Stimulated activated CD4-positive, alpha-beta T cell treated with anti-CD3 and anti-CD28 coated beads, Interleukin-1b, Interleukin-23, amount 100 ng/mL, for 4 hours (primary cell): ENCODE measurements at places on chromosomes 6 and 20.

GRCh38 chr20:48212806-48213509, 427.7 kb upstream of the SULF2 start:
- DNase-seq, result no peak

DNA sequence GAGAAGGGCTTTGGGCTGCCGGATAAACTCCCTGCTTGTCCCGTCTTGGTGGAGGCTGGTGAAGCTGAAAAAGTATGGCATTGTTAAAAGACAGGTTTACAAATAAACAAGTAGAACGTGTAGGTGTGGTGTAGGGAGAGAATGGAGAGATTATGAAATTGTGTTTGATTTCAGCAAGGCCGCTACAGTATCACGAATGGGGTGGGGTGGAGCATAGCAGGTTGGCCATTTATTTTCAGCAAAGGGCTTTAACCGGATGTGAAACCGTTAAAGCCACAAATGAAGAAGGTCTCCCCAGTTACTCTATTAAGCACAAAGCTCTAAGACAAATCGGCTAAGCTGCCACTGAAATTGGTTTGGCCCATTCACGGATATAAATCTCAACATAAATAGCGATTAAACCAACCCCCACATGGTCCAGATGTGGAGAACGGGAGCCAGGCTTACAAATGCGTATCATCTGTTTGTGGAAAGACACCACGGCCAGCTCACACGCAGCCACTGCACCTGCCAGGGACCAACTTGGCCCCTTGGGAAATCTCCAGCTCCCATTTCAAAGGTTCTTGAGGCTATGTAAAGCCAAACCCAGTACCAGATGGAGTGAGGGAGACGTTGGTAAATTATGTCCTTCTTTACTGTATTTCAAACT, 94.0 kb downstream of the ZMYND8 start:
- no peak for DNase-seq

DNA sequence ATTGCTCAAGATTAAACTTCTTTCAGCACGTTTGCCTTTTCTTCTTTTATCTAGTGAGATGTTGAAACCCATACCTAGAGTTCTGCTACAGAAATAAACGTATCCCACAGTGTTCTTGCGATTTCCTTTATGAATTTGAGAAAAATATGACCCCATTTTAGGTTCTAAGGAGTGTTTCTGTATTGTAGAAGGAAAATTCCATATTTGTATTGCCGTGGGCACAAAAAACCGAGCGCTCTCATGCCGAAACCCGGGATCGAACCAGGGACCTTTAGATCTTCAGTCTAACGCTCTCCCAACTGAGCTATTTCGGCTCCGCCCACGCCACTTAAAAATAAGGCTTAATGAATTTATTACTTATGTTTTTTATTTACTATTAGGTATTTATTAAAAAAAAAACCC, 23.7 kb downstream of the ZNF311 start:
- peak; percentile 66 for DNase-seq

DNA sequence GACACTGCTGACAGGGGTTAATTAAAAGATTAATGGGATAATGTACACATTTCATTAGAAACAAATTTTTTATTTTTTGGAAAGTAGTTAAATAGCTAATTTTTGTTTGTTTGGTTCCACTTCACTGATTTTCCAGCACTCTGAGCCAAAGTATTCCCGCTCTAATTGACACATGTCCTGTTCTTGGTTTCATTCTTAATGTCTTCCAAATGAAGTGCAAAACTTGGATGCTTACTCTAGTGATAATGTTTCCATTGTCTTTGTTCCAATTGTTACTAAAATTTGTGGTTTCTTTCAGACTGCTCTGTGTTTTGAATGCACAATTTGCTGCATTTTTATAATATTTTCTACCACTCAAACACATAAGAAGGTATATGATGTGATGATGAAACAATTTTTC, 794.3 kb downstream of the PHF3 start:
- no peak for DNase-seq

DNA sequence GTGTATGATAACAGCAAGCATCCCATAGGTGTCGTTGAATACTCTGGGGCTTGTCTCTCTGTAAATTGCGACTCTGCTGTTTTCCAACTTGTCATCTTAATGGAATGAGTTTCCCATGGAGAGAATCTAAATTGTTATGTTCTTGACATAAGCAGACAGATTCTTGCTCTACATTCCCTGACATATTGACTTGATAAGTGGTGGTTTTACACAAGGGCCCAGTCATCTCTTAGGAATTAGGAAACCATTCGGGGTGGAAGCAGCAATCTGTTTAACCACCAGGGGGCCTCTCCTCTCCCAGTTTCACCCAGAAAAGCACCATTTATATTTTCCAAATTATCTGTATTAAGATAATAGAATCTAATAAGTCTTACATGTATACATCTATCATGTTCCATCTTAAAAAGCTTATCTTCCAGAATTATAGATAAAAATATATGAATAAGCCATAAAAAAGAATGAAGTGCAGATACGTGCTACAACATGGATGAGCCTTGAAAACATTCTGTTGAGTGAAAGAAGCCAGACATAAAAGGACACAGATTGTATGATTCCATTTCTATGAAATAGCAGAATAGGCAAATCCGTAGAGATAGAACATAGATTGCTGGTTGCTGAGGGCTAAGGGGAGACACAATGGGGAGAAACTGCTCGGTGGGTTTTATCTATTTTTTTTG, 23.1 kb upstream of the MROH8 start:
- no peak for DNase-seq

- no peak for DNase-seq
These were observed 278.9 kb downstream of the CENPW start for GRCh38 chr6:126618639-126619343.

- DNase-seq, result no peak
These were observed 96.4 kb downstream of the TULP4 start for GRCh38 chr6:158408552-158409130.

- DNase-seq, result no peak
These were observed 14.8 kb downstream of the TRIM31 start for GRCh38 chr6:30097902-30098768.

DNA sequence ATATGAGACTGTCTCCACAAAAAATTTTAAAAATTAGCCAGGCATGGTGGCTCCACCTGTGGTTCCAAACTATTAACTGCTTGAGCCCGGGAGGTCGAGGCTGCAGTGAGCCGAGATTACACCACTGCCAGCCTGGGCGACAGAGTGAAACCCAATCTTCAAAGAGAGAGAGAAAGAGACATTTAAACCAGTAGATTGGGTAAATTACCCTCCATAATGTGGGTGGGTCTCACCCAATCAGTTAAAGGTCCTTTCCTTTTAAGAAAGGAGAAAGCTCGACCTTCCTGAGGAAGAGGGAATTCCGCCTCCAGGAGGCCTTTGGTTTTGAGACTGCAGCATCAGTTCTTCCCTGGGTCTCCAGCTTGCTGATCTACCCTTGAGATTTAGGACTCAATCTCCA, 25.2 kb upstream of the SCML4 start:
- no peak for DNase-seq

DNA sequence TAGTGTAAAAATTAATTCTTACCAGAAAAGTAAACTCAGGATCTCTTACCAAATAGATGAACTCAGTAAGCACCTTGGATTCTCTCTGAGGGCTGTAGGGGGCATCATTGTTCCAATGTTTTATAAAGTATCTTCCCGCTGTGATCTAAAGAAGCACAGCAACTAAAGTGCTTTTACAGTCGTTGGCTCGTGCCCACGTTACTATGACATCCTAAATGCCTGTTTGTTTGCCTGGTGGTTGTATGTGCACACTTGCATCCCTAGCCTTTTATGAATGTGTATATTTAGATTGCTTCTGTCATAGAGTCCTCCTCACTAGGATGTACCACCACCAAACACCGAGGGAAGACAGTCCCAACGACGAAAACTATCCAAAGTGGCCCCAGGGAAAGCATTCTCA, 34.5 kb downstream of the SLX4IP start:
- DNase-seq, result no peak
